Activated CD8-positive, alpha-beta T cell treated with anti-CD3 and anti-CD28 coated beads for 36 hours (primary cell): ENCODE measurements at places on chromosomes 4 and X. TPM values are rescaled to one million over a fixed set of nuclear protein-coding genes. Genes with fewer than 3 reads are reported as not detected.

- DNase-seq = no peak
Observed at GRCh38 chr4:11455201-11455835, 26.6 kb upstream of the HS3ST1 start.

DNA sequence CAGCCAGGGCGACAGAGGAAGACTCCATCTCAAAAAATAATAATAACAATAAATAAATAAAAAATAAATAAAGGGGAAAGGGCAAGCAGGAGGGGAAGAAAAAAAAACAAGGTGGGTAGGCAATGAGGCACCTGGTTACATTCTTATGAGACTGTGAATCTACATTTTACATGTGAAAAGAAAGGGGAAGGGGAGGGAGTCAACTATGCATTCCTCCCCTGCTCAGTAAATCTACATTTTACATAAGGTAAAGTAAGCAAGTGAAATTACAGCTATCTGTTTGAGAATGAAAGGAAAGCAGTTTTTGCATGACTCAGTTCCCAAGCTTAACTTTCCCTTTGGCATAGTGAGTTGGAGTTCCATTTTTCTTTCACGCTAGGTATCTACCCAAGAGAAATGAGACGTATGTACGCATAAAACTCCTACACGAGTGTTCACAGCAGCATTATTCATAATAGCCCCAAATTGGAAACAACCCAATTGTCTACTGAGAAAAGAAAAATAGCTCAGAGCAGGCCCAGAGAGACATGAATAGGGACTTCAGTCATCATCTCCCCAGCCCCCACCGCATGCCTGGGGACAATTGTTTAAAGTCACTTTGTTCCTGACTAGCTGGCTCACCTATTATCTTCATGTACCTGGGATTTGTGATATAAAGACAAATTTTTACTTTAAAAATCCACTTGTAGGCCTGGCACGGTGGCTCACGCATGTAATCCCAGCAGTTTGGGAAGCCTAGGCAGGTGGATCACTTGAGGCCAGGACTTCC lies 52.4 kb downstream of the DDX3X start:
- no peak for DNase-seq

- no peak for DNase-seq
Observed at GRCh38 chr4:74369855-74370254, 4.9 kb downstream of the EREG start.

GRCh38 chr4:30094887-30095286 lies 625.3 kb upstream of the PCDH7 start:
- DNase-seq = no peak

- no peak for DNase-seq
Observed at GRCh38 chr4:44817930-44818329, 91.6 kb upstream of the GNPDA2 start.

GRCh38 chrX:118536204-118536603 lies 40.6 kb downstream of the DOCK11 start:
- DNase-seq = no peak

- DNase-seq = no peak
Observed at GRCh38 chr4:4614925-4615678, 73.3 kb upstream of the STX18 start.

GRCh38 chr4:38957261-38957815 lies 74.9 kb downstream of the TMEM156 start:
- no peak for DNase-seq

DNA sequence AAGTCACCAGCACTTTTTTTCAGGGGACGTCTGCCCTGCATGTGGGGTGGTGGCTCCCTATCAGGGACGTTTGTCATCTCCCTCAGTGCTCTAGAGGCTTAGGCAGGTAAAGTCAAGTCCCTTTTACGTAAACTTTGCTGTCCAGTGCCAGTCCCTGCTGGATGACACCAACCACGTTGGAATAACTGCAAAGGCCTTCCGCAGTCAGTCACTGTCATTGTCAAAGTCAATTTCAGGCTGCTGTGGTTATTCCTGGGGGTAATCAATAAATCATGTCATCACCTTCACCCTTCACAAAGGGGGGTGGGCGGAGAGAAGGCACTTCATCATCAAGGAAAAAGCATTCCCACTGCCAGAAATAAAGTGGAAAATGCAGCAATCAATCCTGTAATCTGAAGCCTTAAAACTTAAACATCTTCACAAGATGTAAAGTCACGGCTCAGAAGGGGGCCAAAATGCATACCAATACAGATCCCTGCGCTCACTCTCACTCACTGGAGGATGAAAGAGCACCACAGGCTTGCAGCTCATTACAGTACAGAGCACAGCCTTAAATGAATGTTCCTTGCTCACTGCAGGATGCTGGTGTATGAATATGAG lies 56.2 kb downstream of the CLDN22 start:
- DNase-seq = no peak

The RIPPLY1 gene
- total RNA-seq = not detected

The TRPC5OS gene
- not detected for total RNA-seq

The BEND2 gene
- not detected for total RNA-seq

The SHROOM4 gene
- not detected for total RNA-seq

The MMAA gene
- total RNA-seq = 14.4 TPM

The ARHGEF38 gene
- total RNA-seq = not detected

The FDCSP gene
- not detected for total RNA-seq

The PCSK1N gene
- total RNA-seq = 1.4 TPM
